ENCODE measurements at places on chromosomes 1 and 21.

- no peak for DNase-seq
Observed at GRCh38 chr1:35737120-35737519, 18.4 kb upstream of the C1orf216 start.

DNA sequence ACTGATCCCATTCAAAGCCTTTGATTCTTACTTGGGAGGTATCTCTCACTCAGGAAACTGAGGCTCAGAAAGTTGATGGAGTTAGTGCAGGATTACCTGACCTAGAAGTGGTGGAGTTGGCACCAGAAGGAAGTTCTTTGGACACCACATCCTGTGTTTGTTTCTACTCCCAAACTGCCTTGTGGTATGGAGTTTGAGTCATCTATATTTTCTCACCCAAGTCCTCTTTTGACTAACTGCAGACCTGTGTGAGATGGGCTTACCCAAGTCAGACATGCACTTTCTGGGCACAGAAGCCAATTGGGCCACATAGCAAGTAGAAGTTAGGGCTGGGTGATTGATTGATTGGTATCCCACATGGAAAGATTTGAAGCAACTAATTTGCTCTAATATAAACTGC, 36.1 kb downstream of the FGGY start:
- no peak for DNase-seq

DNA sequence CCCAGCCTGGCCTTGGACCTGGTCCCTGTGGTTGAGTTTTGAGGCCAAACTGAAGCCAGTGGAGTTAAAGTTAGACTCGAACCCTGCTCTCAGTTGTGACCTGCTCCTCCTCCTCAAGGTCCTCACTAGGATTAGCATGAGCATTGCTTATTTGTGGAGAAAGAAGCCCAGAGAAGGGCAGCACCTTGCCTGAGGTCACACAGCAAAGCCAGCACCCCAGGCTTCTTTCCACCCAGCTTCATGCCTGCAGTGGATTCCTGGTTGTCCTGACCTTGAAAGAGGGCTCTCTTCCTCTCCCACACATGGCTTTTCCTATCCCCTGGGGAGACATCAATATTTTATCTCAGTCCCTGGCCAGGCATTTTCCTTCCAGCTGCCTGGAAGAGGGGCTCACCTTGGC, 2.8 kb downstream of the LDLRAP1 start:
- DNase-seq, result no peak

GRCh38 chr1:118982266-118982665, 5.9 kb downstream of the TBX15 start:
- no peak for DNase-seq

DNA sequence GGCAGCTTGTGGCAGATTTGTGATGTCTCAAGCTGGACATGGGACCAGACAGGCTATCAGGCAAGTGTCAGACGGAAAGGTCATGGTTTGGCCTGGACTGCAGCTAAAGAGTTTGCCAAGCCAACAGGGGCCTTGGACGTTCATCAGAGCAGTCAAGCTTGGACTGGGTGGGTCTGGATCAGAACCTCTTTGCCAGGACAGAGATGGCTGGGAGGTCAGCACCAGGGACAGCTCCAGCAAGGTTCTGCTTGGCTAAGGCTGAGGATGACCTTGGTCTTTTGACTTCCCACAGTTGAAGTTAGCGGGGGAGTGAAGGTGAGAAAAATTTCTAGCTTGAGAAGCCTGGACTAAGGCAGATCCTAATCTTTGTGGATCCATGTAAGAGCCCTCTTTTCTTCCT, 68.1 kb downstream of the GRIK3 start:
- no peak for DNase-seq

GRCh38 chr1:189804352-189804751, 673.3 kb downstream of the BRINP3 start:
- no peak for DNase-seq

- no peak for DNase-seq
Observed at GRCh38 chr1:64663668-64664067, 81.2 kb upstream of the RAVER2 start.

DNA sequence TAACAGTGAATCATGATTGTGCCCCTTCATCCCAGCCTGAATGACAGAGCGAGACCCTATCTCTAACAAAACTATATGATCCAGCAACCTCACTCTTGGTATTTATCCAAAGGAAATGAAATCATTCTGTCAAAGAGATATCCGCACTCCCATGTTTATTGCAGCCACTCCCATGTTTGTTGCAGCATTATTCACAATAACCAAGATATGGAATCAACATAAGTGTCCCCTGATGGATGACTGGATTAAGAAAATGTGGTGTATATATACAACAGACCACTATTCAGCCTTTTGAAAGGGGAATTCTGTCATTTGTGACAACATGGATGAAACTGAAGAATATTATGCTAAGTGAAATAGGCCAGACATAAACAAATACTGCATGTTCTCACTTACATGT, 44.4 kb downstream of the TRMT1L start:
- no peak for DNase-seq

DNA sequence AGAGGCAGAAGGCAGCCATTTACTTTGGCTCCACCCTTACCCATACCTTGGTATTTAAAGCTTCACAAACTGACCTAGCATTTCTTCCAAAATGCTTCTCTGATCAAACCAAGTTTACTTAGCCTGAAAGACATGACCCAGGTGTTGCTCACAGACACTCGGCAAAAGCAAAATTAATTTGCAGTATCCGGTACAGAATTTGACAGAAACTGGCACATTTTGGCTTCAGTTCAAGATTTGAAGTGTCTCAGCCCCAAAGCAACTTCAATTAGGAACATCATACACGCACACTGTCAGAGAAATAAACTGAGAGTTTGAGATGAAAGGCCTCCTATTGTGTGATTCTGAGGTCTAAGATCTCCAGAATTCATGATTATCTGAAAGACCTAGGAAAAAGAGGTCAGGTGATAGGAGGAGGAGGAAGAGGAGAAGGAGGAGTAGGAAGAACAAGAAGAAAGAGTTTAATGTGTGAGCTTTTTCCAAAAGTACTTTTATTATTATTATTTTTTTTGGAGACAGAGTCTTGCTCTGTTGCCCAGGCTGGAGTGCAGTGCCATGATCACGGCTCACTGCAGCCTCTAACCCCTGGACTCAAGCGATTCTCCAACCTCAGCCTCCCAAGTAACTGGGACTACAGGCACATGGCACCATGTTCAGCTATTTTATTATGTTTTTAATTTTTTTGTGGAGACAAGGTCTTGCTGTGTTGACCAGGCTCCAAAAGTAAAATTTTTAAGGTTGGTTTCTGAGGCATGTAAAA, 143.6 kb downstream of the SLC45A1 start:
- no peak for DNase-seq

- no peak for DNase-seq
Observed at GRCh38 chr1:67264899-67265298, 42.8 kb upstream of the IL12RB2 start.

GRCh38 chr1:11707621-11708276, 16.2 kb downstream of the DRAXIN start:
- no peak for DNase-seq

DNA sequence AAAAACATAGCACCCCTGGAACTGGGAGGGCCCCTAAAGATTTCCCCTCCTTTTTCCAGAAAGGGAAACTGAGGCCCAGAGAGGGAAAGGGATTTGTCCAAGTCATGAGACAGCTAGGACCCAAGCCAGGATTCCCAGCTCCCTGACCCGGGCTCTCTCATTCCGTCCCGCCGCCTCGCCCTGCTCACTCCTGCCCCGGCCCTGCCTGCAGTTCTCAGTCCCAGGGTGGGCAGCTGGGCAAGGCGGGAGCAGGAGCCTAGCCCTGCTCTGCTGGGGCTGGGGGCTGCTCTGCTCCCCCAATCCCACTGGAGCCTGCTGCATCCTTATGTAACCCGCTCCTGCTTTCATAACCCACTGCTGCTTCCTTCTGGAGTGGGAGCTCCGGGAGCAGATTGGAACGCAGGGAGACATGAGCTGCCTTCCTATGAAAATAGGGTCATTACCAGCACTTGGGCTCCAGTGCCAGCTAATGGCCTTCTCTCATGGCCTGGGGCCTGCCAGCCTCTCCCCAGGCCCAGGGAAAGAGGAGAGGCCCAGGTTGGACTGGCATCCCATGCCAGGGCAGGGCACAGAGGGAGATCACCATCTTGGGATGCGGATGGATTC, 84.5 kb downstream of the CAMK2N1 start:
- no peak for DNase-seq

DNA sequence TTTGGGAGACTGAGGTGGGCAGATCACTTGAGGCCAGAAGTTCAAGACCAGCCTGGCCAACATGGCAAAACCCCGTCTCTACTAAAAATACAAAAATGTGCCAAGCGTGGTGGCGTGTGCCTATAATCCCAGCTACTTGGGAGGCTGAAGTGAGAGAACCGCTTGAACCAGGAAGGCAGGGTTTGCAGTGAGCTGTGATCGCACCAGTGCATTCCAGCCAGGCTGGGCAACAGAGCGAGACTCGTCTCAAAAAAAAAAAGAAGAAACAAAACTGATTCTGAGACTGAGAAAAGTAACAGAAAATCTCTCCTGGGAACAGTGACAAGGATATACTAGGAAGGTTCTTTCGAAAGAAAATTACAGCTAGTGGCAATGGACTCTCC, 20.9 kb downstream of the USP48 start:
- DNase-seq, result no peak

Measured in RWPE2 (cell line).